Glutamatergic neuron (in vitro differentiated cells): ENCODE measurements at places on chromosomes 3 and 15.
A peak's percentile ranks its signal among the peaks of the same experiment; 100 is the strongest.

DNA sequence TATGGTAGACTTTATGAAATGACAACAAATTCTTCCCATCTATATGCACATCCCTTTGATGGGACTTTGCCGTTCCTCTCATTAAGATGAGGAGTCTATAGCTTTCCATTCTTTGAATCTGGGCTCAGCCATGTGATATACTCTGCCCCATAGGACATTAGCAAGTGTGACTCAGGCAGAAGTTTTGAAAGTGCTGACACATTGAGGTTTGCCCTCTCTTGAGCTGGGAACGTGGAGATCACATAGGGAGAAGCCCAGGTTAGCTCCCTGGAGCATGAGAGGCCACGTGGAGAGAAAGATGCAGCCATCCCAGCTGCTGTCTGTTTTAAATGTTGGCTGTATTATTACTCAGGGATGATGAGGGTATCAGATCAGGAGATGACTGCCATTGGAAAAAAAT is 67.7 kb upstream of the OXTR start:
- no peak for DNase-seq

GRCh38 chr15:68586274-68586961 is 7.6 kb downstream of the CORO2B start:
- peak; percentile 11 for DNase-seq

GRCh38 chr3:50533316-50533715 is 29.9 kb upstream of the CACNA2D2 start:
- no peak for DNase-seq

DNA sequence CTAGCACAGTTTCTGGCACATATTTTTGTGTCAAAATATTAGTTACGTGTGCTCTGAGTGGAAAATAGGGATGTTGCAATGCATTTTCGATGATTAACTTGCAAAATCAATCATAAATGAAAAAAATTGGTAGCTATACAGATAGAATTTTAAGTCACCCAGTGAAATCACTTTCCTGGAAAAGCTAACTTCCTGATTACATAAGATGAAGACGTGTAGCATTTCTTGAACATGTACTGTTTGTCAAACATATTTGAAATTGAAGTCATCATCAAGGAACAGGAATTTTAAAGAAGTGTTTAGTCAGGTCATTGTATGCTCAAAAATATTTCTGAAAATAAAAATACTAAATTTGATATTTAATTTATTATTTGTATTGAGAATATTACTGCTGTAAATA is 977.7 kb downstream of the PLOD2 start:
- DNase-seq = no peak

DNA sequence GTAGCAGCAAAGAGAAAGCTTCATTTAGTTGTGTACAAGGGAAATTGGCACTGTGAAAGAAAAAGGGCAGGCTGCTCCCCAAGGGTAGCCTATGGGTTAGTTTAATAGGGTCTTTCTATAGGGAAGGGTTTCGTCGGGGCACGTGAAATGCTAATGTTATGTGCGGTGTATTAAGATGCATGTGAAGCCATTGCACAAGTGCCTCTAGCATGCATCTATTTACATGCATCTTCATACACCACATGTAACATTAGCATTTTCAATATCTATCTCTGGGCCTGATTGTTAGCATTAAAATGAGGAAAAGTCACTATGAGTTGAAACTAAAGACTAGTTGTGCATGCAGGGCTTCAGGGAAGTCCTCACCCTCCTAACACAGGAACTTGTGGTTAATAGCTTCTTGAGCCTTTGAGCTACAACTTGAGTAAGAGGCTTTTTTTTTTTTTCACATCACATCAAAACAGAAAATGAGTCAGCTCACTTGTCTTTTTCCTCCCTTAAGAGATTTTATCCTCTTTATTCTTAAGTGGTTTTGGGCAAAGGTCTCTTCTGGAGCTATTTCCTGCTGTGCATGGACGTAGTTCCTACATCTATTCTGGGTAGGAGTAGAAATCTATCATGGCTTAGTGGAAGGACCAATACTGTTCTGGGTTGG is 613.4 kb downstream of the ZPLD1 start:
- no peak for DNase-seq

DNA sequence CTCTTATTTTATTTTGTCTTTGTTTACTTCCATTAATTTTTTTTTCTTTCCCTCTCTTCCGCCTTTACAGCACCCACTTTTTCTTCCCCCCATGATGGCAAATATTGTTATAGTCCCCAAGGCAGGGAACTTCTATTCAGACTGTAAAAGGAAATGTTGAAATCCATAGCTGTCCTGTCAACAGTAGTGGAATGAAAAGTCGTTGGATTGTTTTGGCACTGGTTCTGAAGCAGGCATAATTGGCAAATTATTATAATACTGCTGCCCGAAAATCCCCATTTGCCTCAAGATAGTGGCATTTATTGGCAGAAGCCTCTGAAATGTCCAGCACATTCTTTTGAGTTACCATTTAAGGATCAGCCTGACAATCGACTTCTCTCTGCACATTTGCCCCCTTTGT is 150.6 kb downstream of the TPRG1 start:
- no peak for DNase-seq

DNA sequence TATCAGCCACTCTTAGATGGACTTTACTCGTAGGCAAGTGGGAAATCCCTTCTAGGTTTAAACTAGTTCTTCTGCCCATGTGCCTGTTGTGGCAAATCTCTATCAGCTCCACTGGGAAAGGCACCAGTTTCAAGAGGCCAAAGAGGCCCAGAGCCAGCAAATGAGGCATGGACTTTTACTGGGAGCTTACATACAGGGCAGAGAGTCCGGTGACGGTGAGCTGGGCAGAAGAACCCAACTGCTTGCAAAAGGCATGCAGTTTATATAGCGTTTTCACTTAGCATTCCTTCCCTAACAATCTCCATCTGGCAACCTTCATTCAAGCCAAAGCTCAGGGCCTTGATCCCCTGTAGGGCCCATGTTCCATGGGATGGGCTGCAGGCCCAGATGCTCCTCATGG is 93.0 kb upstream of the C3orf80 start:
- DNase-seq = no peak

- no peak for DNase-seq
Observed at GRCh38 chr3:16697443-16698147, 92.4 kb upstream of the DAZL start.

DNA sequence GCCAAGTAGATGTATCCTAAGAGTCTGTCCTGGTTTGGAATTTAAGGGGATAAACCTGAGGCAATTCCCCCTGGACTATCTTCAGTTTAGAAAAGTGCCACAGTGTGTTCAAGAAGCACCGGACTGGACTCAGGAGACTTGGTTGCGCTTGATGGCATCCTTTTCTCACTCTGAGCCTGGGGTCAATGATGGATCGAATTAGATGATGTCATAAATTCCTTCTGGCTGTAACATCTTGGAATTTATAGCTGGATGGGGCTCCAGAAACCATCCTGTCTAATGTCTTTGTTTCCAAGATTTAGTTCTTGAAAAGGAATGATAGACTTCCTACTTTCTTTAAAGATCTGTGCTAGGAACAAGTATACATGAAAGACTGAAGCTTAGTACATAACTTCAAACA is 280.6 kb downstream of the LPP start:
- no peak for DNase-seq

DNA sequence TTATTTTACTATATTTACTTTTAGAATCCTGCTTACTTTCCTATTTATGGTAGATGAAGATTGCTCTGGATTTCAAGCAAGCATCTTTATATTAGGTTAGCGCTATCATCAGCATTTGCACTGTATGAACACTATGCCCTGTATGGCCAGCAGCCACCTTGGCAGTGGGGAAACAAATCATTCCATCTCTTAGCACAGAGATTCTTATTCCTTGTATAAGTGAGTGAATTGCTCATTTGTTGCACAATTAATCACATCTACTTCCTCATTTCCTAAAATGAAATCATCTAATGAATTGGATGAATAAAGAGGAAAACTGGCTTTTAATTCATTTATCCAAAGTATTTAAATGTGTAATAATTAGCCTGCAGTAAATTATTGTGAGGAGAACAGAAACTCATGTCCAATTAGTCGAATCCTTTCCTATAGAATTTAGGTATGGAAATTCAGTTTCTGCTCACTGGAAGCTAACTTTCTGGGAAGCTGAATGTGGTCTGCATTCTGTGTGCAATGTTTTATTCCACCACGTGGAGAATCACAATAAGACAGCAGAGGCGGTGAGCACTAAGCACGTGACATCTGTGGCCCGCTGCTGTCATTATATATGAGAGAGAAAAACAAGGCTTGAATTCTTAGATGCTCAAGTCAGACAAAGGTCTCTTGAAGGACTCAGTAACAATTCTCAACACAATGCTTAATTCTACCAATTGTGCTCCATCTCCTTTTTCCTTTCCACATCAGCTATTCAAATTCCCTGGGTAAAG is 93.4 kb downstream of the PEX5L start:
- DNase-seq = no peak

DNA sequence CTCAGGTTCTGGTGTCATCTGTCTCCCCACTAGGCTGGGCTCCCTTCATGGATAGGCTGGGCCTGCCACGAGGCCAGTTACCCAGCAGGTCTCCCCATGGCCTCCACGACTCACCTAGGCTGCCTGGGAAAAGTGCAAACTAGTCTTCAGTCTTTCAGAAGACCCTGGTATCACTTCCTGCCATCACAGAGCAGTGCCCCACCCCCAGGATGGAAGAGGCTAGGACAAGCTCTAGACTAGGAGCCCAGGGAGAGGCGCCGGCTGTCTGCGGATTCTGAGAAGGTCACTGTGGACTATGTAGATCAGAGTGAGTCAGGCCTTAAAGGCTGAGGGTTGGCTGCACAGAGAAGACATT is 63.7 kb downstream of the CORO2B start:
- no peak for DNase-seq

DNA sequence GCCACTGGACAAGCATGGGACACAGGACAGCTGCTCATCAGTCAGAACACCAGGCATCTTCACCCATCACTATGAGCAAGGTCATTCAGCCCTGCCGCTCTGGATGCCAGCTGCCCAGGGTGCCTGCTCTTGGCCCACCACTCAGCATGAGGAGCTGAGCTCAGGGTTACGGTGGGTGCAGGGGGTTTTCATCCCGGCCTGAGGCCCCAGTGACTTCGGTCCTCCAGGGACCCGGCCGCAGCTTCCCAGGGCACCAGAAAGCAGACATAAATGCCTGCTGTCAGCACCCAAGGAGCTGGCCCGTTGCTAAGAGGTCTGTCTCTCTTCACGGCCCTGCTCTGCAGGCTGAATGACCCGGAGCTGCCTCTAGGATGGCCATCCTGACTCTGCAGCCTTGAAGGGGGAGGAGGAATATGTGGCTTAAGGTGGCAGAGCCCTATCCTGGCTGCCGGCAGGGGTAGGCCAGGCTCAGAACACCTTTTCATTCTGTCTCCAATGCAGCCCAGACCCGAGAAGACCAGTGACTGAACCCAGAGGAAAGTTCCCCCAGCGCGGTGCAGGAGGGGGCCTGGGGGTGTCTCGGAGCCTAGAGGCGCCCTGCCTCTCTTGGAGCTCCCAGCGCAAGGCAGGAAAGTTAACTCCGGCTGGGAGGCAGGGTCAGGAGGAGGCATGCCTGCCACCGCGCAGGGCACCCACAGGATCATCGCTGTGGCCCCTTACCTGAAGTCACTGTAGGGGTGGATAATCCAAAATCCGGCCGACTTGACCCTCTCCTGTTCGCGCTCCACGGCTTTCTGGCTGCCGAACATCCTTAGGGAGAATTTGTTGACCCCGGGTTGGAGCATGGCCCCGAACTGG is 1.8 kb downstream of the HCN4 start:
- peak; percentile 38 for DNase-seq

GRCh38 chr3:37680401-37680800 is 181.3 kb upstream of the CTDSPL start:
- DNase-seq = no peak

DNA sequence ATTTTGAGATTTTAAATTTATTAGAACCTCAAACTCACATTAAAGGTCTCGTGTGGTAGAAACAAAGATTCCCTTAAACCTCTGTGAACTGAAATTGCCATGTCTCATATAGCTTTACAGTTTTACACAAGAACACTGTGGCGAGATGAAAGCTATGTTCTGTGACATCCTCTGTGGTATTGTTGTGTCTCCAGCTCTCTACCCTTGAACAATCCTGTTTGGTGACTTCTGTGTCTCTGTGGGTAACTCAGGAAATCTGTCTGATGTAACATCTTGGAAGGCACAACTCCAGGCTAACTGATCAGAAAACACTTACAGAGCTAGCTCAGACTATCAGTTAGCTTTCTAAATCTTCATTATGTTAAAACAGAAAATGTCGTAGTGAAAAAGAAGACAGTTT is 318.8 kb upstream of the GBE1 start:
- DNase-seq = no peak

DNA sequence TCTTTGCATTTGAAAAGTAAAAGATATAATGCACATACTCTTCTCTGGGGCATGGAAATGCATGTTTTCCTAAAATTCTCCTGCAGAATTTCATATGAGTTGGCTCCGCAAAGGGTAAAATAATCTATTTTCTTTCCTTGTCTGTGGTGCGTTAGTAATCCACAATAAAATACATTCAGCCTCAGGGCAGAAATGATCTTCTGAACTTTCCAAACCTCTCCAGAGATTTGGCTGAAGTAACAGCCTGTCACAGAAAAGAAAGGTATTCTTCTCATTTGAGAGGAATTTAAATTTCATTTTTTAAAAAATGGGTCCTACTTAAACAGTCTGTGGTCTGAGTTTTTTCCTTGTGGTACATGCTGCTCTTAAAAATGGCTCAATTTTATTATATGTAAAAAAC is 182.7 kb upstream of the DCBLD2 start:
- DNase-seq = no peak

DNA sequence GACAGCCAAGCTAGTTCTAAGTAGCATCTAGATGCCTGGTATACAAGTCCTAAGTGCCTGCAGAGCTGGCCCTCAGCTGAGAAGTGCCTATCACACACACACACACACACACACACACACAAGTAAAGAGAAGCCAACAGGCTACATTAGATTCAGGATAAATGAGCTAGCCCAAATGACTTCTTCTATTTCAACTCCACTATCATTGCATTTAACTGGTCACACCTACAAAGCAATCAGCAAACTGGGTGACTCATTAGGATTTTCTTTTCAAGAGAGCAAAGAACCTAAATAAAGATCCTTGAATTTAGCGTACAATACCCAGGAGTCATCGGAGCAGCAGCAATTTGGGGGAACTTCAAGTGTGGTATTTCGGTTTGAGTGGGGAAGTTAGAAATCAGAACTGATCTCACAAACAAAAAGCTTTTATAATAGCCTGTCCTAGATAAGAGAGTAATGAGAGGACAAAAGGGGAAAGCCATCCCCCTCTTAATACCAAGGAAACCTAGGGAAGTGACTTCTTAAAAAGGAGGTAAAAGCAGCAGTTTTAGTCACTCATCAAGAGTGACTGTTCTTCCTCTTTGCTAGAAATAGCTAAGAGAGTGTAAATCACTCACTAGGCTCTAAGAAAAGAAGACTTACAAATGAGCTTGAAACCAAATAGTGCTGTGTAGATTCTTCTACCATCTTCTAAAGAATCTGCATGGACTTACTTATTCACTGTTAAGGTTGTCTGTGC is 112.7 kb downstream of the TNIK start:
- DNase-seq = no peak

- no peak for DNase-seq
Observed at GRCh38 chr15:37019479-37020433, 80.6 kb downstream of the MEIS2 start.
